ENCODE measurements at places on chromosomes 5 and 9.
A peak's percentile ranks its signal among the peaks of the same experiment; 100 is the strongest.

- DNase-seq = peak; percentile 1
Observed at GRCh38 chr5:112878760-112879159, 17.7 kb downstream of the SRP19 start.

- no peak for DNase-seq
Observed at GRCh38 chr5:154395407-154396106, 50.2 kb upstream of the SAP30L start.

- DNase-seq = no peak
Observed at GRCh38 chr5:160260881-160261815, 31.8 kb downstream of the FABP6 start.

DNA sequence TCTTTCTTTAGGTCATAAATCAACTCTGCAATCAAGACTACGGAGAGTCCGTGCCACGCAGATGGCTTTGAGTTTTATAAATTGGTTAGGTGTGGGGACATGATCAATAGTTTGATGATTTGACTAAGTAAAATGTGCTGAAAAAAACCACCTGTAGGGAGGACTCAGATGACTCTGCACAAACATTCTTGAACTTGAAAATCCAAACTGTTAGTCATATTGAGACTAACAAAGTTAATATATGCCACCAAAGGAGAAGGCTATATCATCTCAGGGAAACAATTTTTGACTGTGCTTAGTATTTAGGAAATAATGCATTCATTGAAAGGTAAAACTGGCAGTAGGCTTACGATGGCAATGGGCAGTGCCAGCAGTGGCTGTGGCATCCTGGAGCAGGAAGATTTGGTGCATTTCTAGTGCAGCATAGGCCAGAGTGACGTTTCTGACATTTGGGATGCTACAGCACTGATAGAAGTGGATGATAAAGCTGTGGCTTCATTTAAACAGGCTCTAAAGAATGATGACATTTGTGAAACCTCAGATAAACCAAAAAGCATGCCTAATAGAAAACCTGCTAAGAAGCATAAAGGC lies 291.1 kb downstream of the MLLT3 start:
- DNase-seq = no peak

DNA sequence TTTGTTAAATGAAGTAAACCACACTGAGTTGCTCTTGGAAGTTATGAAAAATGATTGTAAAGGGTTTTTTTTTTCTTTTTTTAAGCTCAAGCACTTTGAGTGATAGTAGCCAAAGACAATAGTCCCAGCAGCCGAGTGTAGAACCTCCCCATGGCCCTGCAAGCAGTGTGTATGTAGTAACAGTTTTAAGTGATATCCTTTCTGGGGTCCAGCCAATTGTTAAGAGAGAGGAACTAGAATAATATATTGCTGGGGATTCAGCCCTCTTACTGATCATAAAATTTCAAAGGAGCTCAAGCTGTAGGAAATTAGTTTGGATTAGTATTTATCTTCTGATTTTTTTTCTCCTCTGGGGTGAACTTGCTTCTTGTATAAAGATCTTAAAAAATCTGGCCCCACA lies 43.2 kb downstream of the NPR3 start:
- DNase-seq = no peak

DNA sequence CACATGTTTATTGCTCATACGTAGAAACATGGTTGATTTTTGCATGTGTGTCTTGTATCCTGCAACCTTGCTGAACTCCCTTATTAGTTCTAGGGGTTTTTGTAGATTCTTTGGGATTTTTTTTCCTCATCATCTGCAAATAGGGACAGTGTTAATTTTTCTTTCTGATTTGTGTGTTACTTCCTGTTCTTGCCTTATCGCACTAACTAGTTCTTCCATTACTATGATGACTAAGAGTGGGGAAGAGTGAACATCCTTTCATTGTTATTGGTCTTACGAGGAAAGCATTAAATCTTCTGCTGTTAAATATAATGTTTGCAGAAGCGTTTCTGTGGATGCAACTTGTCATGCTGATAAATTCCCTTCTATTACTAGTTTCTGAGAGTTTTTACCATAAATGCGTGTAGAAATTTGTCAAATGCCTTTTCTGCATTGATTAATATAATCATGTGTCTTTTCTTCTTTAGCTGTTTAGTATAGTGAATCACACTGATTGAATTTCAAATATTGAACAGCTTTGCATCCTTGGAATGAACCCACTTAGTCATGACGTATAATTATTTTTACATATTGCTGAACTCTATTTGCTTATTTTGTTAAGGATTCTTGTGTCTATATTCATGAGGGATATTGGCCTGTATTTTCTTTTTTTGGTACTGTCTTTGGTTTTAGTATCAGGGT lies 32.1 kb upstream of the RNF130 start:
- DNase-seq = no peak

GRCh38 chr9:70618784-70619183 lies 204.3 kb upstream of the KLF9 start:
- DNase-seq = no peak

- DNase-seq = no peak
Observed at GRCh38 chr5:123482258-123482657, 29.7 kb upstream of the CSNK1G3 start.

DNA sequence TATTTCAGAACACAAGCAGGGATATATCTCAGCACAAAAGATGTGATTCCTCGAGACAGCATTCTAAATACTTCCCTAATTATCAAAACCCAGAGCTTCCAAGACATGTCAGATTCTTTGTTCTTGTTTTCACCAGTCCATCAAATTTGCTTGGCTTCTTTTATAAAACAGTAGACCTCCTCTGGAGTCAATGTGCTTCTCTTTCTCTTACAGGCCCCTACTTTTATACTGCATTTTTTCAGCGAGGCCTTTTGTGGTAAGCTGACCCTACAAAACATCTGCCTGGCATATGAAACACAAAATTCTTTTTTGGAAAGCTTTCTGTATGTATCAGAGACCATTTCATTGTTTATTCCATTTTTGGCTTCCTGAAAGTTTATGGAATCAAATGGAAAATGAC lies 81.8 kb downstream of the ARSB start:
- no peak for DNase-seq

DNA sequence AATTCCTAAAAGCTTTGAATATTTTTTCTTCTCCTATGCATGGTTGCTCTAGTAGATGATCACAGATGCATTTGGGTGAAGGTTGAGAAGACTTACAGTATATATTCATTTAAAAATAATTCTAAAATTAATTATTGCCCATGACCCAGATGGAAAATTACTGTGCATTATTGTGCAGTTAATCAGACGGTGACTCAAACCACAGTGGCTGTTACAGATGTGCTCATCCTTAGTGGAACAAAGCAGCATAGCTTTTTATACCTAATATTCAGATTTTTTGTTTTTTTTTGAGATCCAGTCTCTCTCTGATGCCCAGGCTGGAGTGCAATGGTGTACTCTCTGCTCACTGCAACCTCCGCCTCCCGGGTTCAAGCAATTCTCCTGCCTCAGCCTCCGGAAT lies 10.7 kb downstream of the OR2V1 start:
- DNase-seq = no peak

DNA sequence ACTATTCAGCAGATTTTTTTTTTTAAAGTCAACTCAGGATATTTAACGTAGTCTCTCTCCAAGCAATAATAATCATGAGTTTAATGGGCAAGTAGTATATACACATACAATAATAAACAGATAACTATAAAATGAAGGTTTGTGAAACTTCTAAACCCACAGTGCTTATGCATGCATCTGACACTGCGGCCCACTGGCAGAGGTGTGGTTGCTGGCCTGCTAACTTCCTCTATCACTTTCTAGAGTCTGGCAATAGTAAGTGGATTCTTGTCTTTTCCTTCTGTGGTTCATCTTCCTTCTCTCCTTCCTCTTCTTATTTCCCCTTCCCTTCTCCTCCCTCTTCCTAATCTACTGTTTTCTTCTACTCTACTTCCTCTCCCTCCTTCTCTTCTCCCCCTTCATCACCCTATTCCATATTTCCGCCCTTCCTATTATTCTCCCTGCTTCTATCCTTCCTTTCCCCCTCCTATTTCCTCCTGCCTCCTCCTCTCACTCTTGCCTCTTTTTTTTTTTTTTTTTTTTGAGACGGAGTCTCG lies 18.6 kb upstream of the AGXT2 start:
- no peak for DNase-seq

- DNase-seq = no peak
Observed at GRCh38 chr5:180334176-180334575, 19.0 kb downstream of the GFPT2 start.

- DNase-seq = no peak
Observed at GRCh38 chr5:166497496-166498104, 1793.8 kb upstream of the WWC1 start.

- no peak for DNase-seq
Observed at GRCh38 chr5:93585041-93585766, 2.2 kb downstream of the NR2F1 start.

GRCh38 chr5:147248561-147248960 lies 13.7 kb downstream of the STK32A start:
- no peak for DNase-seq

- no peak for DNase-seq
Observed at GRCh38 chr5:54644226-54644625, 126.7 kb downstream of the SNX18 start.

- no peak for DNase-seq
Observed at GRCh38 chr5:3024126-3024525, 272.6 kb upstream of the IRX2 start.

GRCh38 chr9:93903886-93904648 lies 51.1 kb downstream of the BARX1 start:
- DNase-seq = no peak

- no peak for DNase-seq
Observed at GRCh38 chr9:108621991-108622855, 233.6 kb downstream of the ACTL7B start.

DNA sequence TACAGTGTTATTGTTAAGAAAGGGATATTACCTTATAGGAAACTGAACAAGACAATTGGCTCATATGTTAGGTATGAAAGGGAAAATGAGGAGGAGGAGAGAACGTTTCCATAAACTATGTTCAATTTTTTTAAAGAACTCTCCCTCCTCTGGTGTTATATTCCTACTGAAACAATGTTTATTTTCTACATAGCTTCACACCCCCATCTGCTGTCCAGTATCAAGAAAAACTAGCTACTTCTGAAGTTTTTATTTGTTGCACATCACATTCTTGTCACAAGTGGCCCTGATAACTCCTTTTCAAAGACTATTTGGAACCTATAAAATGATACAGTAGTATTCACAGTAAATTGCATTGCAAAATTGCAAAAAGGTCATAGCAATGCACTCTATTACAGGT lies 223.4 kb upstream of the FAM174A start:
- no peak for DNase-seq

- no peak for DNase-seq
Observed at GRCh38 chr9:130172161-130172857, at the start of gene NCS1. Gene NCS1 (plus strand): TSS chr9:130172404. CDS start chr9:130172664, 260 bp downstream.

- DNase-seq = no peak
Observed at GRCh38 chr5:7074176-7074575, 321.8 kb upstream of the ADCY2 start.

GRCh38 chr9:84691634-84692033 lies 22.1 kb downstream of the NTRK2 start:
- no peak for DNase-seq

GRCh38 chr9:68672215-68672614 lies 32.8 kb upstream of the PIP5K1B start:
- no peak for DNase-seq

DNA sequence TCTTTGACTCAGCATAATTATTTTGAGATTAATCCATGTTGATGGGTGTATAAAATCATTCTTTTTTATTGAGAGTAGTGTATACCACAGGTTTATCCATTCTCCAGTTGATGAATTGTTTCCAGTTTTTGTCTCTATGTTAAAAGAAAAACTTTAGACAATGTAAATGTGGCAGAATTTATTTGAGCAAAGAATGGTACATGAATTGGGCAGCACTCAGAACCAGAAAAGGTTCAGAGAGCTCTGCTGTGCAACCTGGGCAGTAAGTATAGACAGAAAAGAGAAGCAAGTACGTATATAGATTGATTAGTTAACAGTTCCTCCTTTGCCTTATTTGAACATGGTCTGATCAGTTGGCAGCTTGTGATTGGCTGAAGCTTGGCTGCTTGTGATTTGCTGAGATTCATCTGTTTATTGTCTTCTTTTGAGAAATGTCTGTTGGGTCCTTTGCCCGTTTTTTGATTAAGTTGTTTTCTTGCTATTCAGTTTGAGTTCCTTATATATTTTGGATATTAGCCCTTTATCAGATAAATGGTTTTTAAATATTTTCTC lies 41.4 kb downstream of the CDC42SE2 start:
- DNase-seq = no peak

DNA sequence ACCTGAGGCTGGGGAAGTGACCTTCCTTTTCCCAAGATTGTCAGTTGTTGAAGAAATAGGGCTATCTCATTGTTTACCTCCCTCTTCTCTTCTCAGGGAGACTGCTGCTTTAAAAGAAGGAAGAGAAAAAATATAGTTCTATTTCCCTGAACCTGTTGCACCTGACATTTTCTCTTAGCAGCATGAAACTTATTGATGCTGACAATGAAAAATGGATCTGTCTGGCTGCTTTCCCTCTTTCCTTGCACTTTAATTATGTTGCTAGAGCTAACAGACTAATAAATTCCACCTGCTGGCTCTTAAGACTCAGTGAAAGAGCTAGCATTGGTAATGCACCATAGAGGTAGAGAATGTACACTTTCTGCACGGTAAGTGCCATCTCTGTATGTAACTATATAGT lies 6.2 kb upstream of the CKMT2 start:
- no peak for DNase-seq

DNA sequence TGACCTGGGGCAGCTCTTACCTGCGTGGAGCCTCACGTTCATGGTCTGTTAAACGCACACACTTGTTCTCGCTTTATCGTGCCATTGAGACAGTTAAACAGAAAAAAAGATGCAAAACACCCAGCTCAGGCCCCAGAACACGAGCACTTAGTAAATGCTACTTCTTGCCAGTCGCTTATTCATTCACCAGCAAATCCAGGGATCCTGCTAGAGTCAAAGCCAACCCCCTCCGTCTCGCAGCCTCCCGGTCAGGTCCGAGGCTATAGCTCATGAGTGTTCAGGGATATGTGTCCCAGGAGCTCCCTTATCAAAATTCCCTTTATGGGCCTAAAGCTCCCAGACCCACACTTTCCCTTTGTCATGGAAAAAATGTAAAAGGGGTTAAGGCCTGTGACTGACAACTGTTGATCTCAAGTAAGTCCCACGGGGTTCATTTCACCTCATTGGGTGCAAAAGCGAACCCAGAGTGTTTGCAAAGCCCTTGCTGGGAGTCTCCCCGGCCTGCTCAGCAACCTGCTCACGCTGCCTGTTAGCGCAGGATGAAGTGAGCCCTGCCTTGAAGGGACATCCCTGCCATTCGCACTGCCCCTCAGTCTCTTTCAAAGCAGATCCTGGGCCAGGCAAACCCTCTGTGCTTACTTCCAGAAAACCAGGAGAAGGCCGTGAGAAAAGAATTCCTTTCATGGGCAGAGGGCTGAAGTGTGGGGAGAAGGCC lies 40.7 kb downstream of the HRH2 start:
- DNase-seq = no peak

All from DMS79 (cell line).